ENCODE measurements at places on chromosomes 11 and 22.

DNA sequence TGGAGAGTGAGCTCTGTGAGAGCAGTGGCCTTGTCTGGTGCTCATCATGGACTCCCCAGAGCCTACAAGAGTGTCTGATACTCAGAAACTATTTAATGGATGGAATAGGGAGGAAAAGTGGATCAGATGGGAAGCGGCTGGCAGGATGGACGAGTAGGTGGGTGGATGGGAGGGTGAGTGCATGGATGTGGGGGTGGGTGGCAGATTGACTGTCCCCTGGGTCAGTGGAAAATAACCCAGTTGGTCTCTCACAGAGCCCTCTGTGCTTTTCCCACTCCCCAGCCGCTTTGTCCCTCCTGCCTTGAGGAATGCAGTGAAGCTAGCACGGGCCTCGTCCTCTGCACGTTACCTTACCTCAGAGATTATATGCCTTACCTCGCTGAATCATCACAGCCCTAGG lies 5.9 kb downstream of the SPI1 start:
- no peak for DNase-seq

- peak; percentile 3 for DNase-seq
Observed at GRCh38 chr11:81007046-81007445, 1566.2 kb upstream of the TENM4 start.

DNA sequence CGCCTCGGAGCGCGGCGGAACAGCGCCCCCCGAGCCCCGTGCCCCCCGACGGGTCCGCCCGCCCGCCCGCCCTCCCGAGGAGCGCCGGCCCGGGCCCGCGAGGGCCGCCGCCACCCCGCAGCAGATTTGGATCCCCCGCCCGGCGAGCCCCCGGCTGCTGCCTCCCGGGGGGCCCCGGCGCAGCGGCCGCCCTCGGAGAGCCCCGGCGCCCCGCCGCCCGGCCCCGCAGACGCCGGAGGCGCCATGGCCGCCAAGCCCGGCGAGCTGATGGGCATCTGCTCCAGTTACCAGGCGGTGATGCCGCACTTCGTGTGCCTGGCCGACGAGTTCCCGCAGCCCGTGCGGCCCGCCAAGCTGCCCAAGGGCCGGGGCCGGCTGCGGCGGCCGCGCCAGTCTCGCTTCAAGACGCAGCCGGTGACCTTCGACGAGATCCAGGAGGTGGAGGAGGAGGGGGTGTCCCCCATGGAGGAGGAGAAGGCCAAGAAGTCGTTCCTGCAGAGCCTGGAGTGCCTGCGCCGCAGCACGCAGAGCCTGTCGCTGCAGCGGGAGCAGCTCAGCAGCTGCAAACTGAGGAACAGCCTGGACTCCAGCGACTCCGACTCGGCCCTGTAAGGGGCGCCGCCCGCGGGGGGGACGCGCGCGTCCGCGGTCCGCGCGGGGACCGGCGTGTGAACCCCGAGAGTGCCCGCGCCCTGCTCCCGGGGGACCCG lies 380 bp downstream of the C11orf96 start:
- no peak for DNase-seq

DNA sequence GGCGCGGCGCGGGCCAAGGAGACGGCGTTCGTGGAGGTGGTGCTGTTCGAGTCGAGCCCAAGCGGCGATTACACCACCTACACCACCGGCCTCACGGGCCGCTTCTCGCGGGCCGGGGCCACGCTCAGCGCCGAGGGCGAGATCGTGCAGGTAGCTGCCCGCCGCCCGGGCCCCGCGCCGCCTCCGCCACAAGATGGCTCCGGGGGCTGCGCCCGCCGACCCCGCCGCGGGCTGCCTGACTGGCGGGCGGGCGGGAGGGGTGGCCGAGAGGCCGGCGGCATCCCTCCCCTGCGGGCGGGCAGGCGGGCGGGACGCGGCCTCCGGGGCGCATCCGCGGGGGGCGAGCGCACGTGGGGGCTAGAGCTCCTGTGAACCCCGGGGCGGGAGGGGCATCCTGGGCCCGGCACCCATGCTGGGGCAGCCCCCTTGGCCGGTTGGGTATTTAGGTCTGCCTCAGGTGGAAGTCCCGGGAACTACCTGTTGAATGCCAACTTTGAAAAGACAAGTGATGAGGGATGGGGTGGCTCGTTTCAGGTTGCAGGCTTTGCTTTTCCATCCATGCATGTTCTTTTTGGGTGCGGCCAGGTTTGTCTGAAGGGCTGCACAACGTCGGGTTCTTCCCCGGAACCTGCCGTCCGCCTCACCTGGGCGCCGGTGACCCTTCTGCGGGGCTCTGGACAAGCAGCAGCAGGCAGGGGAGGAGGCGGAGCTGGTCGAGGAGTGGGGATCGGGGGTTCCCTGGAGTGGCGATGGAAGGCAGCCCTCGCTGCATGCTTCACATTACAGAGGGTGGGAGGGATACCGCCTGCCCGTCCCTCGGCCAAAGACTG lies 760 bp downstream of the ZNRF3 start:
- peak; percentile 45 for DNase-seq

- no peak for DNase-seq
Observed at GRCh38 chr11:126748793-126749192, 251.8 kb downstream of the KIRREL3 start.

DNA sequence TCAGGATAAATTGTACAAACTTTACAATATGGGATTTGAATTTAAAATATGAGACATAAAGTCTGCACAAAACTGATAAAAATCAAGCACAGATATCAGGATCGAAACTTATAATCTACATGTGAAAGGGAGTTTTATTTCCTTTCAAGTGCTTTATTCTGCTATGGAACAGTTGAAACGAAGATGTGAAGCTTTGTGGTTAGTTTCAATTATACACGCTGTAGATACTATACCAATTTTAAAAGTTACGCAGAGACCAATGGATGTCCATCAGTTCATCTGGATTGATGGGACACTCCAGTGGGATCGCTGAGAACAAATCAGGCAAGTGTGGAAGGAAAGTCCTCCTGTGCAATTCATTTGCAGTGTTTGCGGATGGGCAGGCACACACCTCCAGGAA lies 34.5 kb upstream of the CAT start:
- DNase-seq = no peak

DNA sequence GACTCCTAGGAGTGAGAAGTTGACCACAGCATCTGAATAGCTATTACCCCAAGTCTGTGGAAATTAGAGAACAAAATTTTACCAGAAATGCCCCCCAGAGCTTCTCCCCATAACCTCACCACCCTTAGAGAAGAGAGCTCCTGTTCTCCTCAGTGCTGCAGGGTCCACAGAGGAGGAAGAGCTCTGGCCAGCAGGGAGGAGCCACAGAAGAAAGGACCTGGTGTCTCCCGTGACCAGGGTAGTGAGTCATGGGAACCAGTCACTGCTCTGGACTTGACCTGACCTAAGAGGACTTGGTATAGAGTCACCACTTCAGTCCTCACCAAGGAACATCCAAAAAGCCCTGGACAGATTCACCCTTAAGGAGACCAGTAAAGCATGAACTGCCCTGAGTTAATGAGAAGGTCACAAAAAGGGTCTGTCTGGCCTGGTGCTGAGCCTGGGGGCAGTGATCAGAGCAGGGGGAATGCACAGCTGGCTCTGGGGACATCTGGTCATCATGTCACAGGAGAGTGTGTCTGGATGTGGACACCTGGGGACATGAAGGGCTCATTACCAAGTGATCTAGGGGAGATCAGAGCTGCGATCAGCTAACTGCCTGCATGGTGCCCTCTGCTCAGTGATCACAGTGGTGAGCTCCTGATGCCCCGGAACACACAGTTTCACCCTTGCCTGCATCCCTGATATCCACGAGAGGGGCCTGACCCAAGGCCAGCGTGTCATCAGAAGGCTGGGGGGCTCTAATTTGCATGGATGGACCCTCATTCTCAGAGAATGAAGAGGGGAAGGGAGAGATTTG lies 103.3 kb upstream of the TOP3B start:
- DNase-seq = no peak

DNA sequence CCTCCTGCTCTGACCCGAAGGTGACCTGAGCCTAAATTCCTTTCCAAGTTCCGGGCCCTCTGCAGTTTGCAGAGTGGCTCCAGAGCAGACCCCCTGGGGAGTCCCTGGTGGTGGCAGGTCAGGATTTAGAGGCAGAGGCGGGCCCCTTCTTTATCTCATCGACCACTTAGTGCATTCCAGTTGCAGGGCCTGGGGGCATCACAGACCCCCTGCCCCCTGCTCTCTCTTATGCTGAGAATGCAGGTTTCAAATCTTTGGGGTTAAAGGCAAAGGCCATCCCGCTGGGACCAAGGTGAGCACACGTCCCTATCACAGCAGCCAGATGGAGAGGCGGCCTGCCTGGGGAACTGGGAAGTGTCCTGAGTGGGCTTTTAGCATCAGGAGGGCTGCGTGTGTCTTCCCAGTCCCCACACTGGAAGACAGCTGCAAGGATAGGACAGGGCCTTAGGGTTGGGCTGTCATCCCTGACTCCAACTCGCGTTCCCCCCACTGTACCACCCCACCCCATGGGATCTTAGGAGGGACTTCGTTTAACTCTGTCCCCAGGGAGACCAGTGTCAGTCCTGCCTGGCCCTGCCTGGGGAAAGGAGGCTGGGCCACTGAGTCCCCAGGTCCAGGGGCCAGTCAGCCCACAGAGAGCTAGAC lies 11.3 kb downstream of the DERL3 start:
- no peak for DNase-seq

DNA sequence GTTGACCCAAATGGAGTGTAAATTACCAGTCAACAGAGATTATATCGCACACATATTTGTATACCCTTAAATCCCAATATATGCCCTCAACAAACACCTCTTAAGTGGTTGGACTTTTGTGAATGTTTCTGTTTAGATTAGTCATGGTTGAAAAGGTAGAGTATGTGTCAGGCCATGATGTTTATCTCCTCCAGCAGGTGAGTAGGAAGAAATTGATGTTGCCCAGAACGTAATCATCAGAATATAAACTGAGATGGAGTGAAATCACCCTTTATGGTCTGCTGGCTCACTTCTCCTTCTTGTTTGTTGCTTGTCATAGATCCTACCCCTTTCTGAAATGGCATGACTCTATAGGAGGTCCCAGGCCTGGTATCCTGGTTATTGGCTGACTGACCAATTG lies 431.8 kb downstream of the ETS1 start:
- no peak for DNase-seq

DNA sequence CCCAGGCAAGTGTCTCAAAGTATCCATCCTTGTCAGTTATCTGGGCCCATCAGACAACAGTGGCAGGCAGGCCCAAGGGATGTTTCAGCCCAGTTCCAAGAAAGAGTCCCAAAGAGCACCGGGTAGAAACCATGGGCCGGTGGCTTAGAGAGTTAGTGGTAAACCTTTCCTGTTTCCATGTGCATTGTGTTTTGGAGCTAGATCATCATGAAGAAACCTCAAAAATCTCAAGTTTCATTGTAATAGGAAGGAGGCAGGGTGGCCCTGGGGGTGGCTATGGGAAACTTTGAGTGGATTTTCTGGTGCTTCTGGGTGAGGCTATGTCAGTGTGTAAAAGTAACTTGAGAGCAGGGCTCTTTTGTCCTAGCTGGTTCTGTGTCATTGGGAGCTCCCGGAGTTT lies 68.1 kb downstream of the UBASH3B start:
- DNase-seq = no peak

GRCh38 chr11:126282361-126282735 lies 545 bp upstream of the TIRAP start:
- no peak for DNase-seq

- DNase-seq = no peak
Observed at GRCh38 chr11:26201411-26201810, 130.5 kb upstream of the ANO3 start.

- DNase-seq = no peak
Observed at GRCh38 chr11:17410606-17411379, 22.3 kb upstream of the KCNJ11 start.

GRCh38 chr11:46240861-46241260 lies 36.6 kb upstream of the CREB3L1 start:
- DNase-seq = no peak

DNA sequence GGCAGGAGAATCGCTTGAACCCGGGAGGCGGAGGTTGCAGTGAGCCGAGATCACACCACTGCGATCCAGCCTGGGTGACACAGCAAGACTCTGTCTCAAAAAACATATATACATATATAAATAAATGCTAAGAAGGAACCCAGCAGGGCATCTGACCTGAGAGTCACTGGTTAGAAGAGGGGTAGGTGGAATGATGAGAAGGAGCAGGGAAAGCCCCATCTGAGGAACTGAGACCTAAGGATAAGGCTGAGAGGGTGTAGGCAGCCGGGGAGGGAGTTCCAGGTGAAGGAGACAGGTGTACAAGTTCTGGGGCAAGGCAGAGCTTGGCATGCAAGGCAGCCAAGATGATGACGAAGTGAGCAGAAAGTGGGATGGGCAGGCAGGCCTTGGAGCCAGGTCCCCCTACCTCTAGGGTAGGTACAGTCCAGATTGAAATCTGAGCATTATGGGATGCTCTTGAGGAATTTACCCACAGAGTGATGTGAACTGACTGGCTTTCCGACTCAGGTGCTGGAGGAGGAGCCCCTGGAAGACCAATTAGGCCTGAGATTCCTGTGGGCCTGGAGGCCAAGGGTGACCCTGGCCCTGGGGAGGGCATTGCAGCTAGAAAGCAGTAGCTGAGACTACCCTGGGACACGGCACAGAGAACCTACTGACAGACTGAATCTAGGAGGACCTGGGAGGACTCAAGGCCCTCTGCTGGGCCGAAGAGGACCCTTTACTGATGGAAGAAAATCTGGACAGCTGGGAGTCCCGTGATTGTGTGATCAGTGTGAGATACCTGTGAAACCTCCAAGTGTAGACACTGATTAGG lies 22.8 kb downstream of the KLHL22 start:
- DNase-seq = no peak

DNA sequence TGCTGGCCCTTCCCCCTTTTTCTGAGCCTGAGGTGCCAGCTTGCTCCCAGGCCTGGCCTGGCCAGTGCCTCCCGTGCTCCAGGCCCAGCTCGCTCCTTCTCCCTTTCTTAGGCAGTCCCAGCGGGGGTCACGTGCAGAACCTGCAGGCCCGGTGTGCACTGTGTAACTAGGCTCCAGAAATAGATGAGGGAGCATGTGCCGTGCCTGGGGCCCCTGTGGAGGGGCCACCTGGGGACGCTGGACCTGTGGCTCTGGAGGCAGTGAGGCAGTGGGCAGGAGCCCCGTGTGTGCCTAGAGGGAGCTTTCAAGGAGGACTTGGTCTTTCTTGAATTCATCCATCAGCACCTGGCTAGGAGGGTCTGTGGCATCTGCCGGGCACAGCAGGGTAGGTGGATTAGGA lies 11.5 kb downstream of the PTDSS2 start:
- no peak for DNase-seq

- DNase-seq = peak; percentile 25
Observed at GRCh38 chr11:123235117-123235655, 40.1 kb upstream of the CLMP start.

DNA sequence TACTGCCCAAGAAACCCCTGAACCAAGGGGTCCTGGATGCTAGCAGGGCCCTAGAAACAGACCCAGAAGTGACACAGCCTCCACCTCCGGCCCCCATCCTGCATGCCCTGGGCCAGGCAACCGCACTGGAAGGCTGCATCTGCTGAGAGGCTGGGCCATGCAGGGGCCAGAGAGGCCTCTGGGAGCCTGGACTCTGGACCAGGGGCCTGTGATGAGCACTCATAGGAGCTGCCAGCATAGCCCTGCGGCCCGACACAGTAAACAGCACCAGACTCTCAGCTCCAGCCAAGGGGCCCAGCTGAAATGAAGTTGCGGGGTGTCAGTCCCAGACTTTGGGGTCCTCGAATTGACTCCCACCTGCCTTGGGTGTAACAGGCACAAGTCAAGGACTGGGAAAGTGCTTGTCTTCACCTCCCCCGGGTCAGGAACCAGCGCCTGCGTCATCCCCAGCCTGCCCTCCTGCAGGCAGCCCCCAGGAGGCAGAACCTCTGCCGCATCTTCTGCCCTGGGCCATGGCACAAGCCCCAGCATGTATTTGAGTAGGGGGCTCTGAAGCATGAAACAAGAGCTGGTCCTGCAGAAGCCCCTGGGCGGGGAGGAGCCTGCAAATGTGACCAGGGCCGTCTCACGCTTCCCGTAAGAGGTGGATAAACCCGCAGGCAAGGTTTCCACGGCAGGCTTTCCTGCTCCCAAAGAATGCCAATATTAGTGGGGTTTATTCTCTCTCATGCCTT lies 25.2 kb upstream of the CCND1 start:
- DNase-seq = no peak
